SJSA1 (cell line): ENCODE measurements at places on chromosomes 1 and 21. TPM values are rescaled to one million over a fixed set of nuclear protein-coding genes. Genes with fewer than 3 reads are reported as not detected.

The RAB4A gene
- 15.3 and 35.6 TPM in 2 replicates for total RNA-seq

The NBPF4 gene
- total RNA-seq: not detected in 2 replicates

DNA sequence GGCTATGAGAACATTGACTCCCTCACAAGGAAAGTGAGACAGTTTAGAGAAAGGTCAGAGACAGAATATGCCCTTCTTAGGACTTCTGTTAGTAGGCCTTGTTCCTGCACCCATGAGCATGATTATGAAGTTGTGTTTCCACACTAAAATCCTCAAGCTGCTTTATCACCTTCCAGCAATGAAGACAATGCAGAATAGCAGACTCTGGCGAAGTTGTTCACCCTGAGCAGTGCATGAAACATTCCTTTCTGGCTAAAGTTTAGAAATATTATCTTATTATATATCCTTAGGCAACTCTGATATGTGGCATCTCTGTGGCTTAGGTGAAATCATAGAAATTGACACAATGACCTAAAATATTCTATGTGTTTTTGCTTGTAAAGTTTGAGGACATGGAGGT, 13.9 kb upstream of the OR2G2 start:
- H3K4me3 ChIP-seq: no peak overlapping the region
- no peaks in the 10 kb centered on the region for H3K36me3 ChIP-seq
- no peaks in the 10 kb centered on the region for H3K27me3 ChIP-seq
- H3K4me1 ChIP-seq: no peaks in the 10 kb centered on the region
- H3K27ac ChIP-seq: no peak overlapping the region
- DNase-seq: no peak

The C1QTNF12 gene
- total RNA-seq: 0.25 and 1.8 TPM in 2 replicates

DNA sequence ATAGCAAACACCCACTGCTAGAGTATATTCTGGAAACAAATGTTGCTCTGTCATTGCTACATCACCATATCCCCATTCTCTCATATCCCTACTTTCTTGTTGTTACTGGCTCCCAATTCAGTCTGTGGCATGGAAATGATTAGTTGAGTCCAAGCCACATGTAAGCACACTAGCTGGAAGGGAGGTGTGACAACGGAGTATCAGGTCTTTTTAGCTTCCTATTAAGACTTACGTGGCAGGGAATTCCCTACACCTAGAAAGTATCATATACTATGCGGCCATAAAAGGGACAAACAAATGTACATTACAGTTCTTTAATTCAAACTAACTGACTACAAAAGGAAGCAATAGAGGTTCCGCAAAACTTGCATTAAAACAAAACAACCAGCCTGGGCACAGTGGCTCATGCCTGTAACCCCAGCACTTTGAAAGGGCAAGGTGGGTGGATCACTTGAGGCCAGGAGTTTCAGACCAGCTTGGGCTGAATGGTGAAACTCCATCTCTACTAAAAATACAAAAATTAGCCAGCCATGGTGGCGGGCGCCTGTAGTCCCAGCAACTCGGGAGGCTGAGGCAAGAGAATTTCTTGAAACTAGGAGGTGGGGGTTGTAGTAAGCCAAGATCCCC, 48.6 kb downstream of the INTS7 start:
- DNase-seq: no peak
- H3K27ac ChIP-seq: no peak overlapping the region
- no peaks in the 10 kb centered on the region for H3K4me1 ChIP-seq
- H3K36me3 ChIP-seq: peaks cover 27% of the 10 kb centered on the region
- no peaks in the 10 kb centered on the region for H3K27me3 ChIP-seq

DNA sequence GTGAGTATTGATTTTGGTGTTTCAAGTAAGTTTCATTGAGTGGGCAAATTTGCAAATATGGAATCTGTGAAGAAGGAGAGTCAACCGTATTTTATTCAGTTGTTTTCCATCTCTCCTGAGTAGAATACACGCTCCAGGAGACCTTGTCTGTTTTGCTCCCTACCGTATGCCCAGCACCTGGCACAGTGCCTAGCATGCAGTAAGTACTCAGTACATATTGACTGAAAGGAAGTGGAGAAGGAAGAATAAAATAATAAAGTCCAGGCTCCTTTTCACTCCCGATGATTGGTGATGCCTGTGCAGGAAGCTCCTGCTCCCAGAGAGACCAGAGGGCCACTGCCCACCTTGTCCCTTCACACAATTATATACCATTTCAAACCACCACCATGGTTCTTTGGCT, 59.4 kb upstream of the NEK2 start:
- no peak overlapping the region for H3K27ac ChIP-seq
- no peaks in the 10 kb centered on the region for H3K27me3 ChIP-seq
- H3K4me3 ChIP-seq: no peak overlapping the region

DNA sequence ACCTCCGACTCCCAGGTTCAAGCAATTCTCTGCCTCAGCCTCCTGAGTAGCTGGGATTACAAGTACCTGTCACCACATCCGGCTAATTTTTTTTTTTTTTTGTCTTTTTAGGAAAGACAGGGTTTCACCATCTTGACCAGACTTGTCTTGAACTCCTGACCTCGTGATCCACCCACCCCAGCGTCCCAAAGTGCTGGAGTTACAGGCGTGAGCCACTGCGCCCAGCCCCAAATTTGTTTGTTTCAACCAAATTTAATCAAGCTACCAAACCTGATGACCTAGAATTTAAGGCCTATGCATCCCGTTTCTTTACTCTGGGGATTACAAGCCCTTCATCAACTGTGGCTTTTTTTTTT, 58.3 kb upstream of the TBX15 start:
- H3K4me3 ChIP-seq: no peak overlapping the region
- H3K27me3 ChIP-seq: 0 out of 2 replicates have a peak, but pooled peaks cover 4% of the 10 kb centered on the region
- H3K4me1 ChIP-seq: no peaks in the 10 kb centered on the region
- no peak overlapping the region for H3K27ac ChIP-seq

The KRTAP26-1 gene
- not detected in 2 replicates for total RNA-seq
